ENCODE measurements at places on chromosomes 1 and 21.

- DNase-seq = no peak
Observed at GRCh38 chr1:44604157-44604955, 69.9 kb downstream of the TMEM53 start.

DNA sequence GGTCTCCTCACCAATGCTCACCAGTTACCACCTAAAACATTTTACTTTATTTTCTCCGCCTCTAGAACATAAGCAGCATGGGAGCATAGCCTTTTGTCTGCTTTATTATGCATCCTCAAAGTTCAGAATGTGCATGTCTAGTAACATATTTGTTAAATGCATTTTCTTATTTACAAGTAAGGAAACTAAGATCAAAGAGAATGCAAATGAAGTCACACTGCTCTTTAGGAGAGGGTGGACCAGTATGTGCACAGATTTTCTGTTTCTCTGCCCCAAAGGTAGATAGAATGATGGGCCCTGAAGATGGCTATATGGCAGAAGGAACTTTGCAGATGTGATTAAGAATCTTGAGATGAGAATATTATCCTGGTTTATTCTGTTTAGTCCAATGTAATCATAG lies 9.7 kb upstream of the WARS2 start:
- no peak for DNase-seq

GRCh38 chr1:247494767-247495166 lies 36.9 kb upstream of the OR2B11 start:
- DNase-seq = peak; percentile 85

DNA sequence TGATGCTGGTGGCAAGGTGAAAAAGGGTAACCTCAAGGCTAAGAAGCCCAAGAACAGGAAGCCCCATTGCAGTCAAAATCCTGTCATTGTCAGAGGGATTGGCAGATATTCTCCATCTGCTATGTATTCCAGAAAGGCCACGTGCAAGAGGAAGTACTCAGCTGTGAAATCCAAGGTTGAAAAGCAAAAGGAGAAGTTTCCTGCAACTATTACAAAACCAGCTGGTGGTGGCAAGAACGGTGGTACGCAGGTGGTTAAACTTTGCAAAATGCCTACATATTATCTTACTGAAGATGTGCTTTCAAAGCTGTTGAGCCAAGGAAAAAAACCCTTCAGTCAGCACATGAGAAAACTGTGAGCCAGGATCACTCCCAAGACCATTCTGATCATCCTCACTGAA lies 13.7 kb upstream of the VPS45 start:
- DNase-seq = peak; percentile 28

DNA sequence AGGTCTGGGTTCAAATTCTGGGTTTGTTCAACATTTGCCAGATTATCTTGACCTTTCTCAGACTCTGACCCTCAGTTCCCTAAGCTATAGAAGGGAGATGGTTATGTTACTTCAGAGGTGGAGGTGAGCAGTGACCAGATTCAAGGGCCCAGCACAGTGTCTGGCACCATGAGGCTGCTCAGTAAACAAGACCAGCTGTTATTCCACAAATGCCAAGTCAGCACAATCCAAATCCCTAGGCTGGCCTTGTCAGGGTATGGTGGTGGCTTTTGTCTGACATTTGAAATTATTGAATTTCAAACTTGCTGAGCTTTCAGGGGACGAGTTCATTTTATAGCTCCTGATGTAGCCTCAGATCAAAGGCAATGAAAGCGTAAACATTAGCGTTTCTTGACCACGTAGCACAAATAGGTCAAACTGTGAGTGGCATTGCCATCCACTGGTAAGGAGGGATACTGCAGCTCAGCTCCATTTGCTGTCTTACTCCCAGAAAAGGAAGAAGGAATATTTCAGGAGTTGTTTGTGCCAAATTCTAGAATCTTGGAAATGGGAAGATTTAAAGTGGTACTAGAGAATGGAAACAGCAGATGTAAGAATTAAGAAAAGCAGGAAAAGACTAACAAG lies 94.3 kb upstream of the EDN2 start:
- DNase-seq = peak; percentile 10

DNA sequence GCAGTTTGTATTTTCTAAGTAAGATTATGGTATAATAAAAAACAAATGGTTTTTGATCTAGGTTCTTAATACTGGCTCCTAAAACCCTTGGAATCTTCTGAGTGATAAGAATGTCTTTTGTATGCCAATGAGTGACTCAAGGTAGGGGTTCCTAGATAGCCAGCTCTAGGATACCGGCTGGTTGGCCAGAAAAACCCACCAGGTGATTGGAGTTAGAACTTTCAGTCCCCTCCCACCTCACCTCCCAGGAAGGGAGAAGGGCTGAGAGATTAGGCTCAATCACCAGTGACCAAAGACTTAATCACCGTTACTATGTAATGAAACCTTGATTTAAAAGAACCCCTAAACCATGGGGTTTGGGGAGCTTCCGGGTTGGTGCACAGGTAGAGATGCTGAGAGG lies 8.7 kb upstream of the BRDT start:
- DNase-seq = no peak
